ENCODE measurements at places on chromosomes 2 and 18.

- H3K36me3 ChIP-seq = no peaks in the 10 kb centered on the region
- H3K4me1 ChIP-seq = no peaks in the 10 kb centered on the region
- no peak overlapping the region for H3K4me3 ChIP-seq
- no peak for DNase-seq
These were observed 270.8 kb upstream of the NT5C1B start for GRCh38 chr2:18860179-18860578.

- no peaks in the 10 kb centered on the region for H3K4me1 ChIP-seq
- H3K27me3 ChIP-seq = no peaks in the 10 kb centered on the region
- H3K36me3 ChIP-seq = no peaks in the 10 kb centered on the region
- H3K27ac ChIP-seq = no peak overlapping the region
- DNase-seq = no peak
- H3K4me3 ChIP-seq = no peak overlapping the region
These were observed 282.7 kb upstream of the CDH2 start for GRCh38 chr18:28459587-28459986.

DNA sequence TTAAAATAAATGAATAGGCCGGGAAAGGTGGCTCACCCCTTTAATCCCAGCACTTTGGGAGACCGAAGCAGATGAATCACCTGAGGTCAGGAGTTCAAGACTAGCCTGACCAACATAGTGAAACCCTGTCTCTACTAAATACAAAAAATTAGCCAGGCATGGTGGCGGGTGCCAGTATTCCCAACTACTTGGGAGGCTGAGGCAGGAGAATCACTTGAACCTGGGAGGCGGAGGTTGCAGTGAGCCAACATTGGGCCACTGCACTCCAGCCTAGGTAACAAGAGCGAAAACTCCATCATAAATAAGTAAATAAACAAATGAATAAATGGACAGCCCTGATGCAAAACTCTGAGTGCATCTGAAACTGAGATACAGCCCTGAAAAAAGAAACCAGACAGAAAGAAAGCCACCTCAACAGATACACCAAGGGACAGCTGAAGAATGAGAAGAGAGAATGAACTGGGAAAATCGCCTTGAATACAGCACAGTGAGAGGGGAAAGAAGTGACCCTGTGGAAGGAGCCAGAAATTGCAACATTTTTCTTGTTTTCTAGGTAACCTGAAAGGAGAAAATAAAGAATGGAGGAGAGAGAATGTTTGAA is 64.4 kb downstream of the TRABD2A start:
- H3K4me3 ChIP-seq = no peak overlapping the region
- no peak for DNase-seq
- no peaks in the 10 kb centered on the region for H3K36me3 ChIP-seq
- H3K27ac ChIP-seq = no peak overlapping the region

DNA sequence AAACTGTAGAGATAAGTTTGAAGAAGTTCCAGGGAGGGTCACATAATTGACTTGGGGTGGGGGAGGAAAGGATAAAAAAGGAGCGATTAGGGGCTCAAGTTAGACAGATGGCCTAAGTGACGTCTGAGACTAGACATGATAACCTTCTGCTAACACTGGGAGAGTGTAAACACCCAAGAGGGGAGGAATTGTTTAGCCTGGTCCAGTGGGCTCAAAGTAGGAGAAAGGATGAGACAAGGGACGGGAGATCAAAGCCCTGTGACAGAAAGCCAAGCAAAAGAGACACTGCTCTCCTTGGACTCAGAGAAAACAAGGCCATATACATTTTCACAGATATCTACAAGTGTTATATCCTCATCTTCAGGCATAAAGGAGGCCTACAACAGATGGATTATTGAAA is 45.5 kb upstream of the IHH start:
- no peaks in the 10 kb centered on the region for H3K27me3 ChIP-seq
- H3K27ac ChIP-seq = no peak overlapping the region
- DNase-seq = no peak
- no peak overlapping the region for H3K4me3 ChIP-seq
- no peaks in the 10 kb centered on the region for H3K36me3 ChIP-seq

DNA sequence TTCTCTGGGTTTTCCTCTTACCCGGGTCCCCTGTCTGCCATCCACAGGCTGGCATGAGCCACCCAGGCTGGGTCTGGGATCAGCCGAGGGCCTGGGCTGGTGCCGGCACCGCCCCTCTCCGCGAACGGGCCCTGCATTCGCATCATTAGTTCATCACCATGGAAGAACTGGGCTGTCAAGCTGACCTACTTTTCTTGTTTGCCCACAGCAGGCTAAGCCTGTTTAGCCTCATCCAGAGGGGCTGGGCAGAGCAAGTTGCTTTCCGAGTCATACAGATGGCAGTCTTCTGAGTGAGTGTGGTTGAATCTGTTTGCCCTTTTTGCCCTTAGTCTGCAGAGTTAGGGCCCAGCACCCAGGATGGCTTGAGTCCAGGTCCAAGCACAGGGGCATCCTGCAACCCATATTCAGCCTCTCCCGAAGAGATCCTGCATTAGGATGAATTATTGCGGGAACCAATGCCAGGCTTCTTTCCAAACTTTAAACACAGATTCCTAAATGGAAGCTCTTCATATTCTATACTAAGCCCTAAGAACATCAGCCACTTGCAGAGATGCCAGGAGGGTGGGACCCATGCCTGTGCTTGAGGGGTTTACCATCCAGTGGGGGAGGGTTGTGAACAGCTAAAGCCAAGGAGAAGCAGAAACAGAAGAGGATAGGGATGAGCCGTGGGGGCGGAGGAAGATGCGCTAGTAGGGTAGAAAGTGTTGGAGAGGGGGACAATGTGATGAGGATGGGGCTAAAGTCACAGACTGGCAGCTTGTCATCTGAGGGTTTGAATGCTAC is 68.0 kb downstream of the NPAS2 start:
- H3K27me3 ChIP-seq = no peaks in the 10 kb centered on the region
- H3K27ac ChIP-seq = peak overlapping the region; percentile 49
- H3K4me3 ChIP-seq = no peak overlapping the region
- H3K4me1 ChIP-seq = peaks cover 25% of the 10 kb centered on the region
- DNase-seq = peak; percentile 71

DNA sequence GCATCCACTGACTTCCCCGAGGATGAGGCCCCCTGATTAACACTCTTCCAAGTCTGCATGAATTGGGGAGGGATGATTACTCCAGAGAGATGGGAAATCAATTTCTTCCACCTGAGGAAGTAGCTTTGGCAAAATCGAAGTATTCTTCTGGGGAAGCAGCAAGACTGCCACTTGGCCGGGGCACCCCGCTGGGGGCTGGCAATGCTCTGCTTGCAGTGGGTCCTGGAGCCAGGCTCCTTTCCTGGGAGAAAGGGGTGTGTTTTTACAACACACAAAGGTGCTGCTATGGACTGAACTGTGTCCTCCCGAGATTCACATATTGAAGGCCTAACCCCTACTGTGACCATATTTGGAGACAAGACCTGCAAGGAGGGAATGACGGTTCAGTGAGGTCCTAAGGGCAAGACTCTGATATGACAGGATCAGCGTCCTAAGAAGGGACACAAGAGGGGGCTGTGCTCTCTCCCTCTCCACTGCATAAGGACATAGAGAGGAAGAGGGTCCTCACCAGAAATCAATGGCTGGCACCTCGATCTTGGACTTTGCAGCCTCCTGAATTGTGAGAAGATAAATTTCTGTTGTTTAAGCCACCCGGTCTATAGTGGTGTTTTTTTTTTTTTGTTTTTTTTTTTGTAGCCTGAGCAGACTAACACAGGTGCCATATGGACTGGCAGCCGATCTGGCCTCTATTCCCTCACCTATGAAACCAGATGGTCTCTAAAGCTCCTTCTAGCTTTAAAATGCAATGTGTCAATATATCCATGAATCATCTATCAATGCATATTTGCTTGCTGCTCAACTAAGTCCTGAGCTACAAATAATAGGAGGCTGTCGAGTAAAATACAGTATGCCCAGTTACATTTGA is 3.6 kb upstream of the SMARCAL1 start:
- no peak overlapping the region for H3K27ac ChIP-seq
- H3K4me1 ChIP-seq = peaks cover 6% of the 10 kb centered on the region
- H3K4me3 ChIP-seq = no peak overlapping the region
- H3K27me3 ChIP-seq = no peaks in the 10 kb centered on the region

- H3K27ac ChIP-seq = no peak overlapping the region
- no peaks in the 10 kb centered on the region for H3K4me1 ChIP-seq
- DNase-seq = no peak
- H3K4me3 ChIP-seq = no peak overlapping the region
- no peaks in the 10 kb centered on the region for H3K27me3 ChIP-seq
These were observed 266.0 kb downstream of the SH3BP4 start for GRCh38 chr2:235217846-235218245.

- DNase-seq = no peak
- no peaks in the 10 kb centered on the region for H3K27me3 ChIP-seq
- peaks cover 22% of the 10 kb centered on the region for H3K4me1 ChIP-seq
- H3K4me3 ChIP-seq = no peak overlapping the region
- H3K36me3 ChIP-seq = peaks cover 4% of the 10 kb centered on the region
These were observed 122.4 kb downstream of the PRKCE start for GRCh38 chr2:45773909-45774308.

- H3K27me3 ChIP-seq = no peaks in the 10 kb centered on the region
- DNase-seq = no peak
- peaks cover 3% of the 10 kb centered on the region for H3K36me3 ChIP-seq
- H3K27ac ChIP-seq = no peak overlapping the region
- no peaks in the 10 kb centered on the region for H3K4me1 ChIP-seq
- no peak overlapping the region for H3K4me3 ChIP-seq
These were observed 38.6 kb downstream of the SLC25A12 start for GRCh38 chr2:171855401-171855800.

GRCh38 chr2:39717067-39717466 is 51.4 kb downstream of the TMEM178A start:
- H3K27ac ChIP-seq = no peak overlapping the region
- peaks cover 9% of the 10 kb centered on the region for H3K4me1 ChIP-seq
- no peak for DNase-seq
- H3K36me3 ChIP-seq = no peaks in the 10 kb centered on the region

GRCh38 chr2:172087780-172088244 is 2.5 kb downstream of the DLX1 start:
- no peak overlapping the region for H3K4me3 ChIP-seq
- H3K27me3 ChIP-seq = peaks cover 98% of the 10 kb centered on the region
- no peaks in the 10 kb centered on the region for H3K36me3 ChIP-seq

- H3K36me3 ChIP-seq = no peaks in the 10 kb centered on the region
- no peaks in the 10 kb centered on the region for H3K4me1 ChIP-seq
- H3K4me3 ChIP-seq = no peak overlapping the region
- H3K27ac ChIP-seq = no peak overlapping the region
- no peaks in the 10 kb centered on the region for H3K27me3 ChIP-seq
These were observed 353.8 kb downstream of the RND3 start for GRCh38 chr2:150133623-150134022.

DNA sequence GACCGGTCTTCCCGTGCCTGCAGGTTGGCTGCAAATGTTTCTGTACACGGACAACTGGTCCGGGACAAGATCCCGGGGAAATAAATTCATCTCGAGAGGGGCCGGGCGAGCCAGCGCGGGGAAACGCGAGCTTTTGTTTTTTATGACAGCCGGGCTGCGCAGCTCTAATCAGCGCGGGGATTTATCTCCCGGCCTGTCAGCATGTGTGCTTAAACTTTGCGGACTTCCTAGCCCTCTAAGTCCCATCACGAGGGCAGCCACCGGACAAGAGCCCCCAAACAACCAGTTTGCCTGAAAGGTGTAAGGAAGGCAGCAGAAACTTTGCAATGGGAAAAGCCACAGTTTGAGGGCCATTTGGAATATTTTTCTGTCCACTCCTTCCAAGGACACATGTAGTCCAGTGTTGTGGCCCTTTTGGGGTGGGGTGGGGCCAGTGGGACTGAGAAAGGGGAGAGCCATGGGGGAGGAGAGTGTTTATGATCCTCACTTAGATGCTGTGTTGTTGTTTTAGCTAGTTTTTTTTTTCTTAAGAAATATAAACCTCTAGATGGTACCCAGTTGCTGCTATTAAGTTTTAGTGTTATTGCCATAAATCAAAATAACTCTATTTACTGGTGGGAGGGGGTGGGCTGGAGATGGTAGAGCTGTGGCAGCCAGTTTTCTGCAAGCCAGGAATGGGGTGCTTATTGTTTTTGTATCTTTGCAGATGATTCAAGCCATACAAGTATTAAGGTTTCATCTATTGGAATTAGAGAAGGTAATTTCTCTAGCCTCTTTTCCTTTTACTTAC is 6.0 kb downstream of the MEIS1 start:
- H3K4me3 ChIP-seq = peak overlapping the region; percentile 94
- H3K27ac ChIP-seq = peak overlapping the region; percentile 78
- H3K4me1 ChIP-seq = peaks cover 43% of the 10 kb centered on the region
- peaks cover 29% of the 10 kb centered on the region for H3K27me3 ChIP-seq

DNA sequence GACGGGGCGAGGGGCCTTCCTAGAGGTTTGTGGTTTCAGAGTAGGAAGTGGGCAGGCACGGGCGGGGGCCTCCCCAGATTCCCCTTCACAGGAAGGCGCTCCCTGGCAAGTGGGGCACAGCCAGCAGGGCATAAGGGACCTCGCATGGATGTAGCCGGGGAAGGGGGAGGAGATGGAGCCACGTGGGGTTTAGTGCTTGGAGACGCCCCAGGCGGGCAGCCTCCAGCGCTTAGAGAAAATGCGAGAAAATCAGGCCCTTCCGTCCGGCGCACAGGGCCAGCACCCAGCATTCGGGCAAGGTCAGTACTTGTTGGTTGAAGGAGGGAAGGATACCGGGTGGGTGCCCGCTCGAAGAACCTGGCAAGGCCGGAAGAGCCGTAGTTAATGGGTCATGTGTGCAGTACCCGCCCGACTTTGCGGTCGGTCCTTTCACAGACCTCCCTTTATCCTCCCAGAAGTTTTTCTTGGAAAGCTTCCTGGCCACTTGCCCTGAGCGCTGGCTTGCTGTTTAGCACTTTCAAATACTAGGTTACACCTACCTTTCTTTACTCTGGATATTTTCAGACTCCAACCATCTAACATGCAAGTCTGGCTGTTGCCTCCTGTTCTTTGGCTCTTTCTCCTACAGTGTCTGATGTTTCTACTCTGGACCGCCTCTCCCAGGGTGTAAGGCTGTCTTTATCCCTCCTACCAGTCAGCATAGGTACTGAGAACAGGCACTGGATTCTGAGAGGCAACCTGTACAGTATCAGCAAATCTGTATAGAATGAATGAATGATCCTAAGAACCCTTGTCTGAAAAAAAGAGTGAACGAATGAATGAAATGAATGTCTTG is 78.1 kb downstream of the CIB4 start:
- peaks cover 47% of the 10 kb centered on the region for H3K4me1 ChIP-seq
- DNase-seq = peak; percentile 75
- peaks cover 28% of the 10 kb centered on the region for H3K27me3 ChIP-seq
- H3K27ac ChIP-seq = peak overlapping the region; percentile 29
- H3K36me3 ChIP-seq = no peaks in the 10 kb centered on the region

DNA sequence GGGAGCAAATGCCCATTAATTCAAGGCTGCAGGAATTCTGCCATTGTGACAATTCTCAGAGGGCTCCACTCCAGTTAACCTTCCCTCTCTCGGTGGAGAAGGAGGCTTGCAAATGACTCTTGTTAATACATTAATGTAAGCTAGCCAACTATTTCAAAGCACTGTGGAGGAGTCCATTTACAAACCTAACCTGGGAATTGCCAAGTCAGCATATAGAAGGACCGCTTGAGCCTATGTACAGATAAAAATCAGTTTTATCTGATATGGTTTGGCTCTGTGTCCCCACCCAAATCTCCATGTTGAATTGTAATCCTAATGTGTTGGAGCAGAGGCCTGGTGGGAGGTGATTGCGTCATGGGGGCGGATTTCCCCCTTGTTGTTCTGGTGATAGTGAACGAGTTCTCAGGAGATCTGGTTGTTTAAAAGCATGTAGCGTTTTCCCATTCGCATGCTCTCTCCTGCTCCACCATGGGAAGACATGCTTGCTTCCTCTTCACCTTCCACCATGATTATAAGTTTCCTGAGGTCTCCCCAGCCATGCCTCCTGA is 366.7 kb downstream of the LRATD1 start:
- H3K4me3 ChIP-seq = no peak overlapping the region
- DNase-seq = no peak
- no peaks in the 10 kb centered on the region for H3K27me3 ChIP-seq
- H3K36me3 ChIP-seq = no peaks in the 10 kb centered on the region
- no peak overlapping the region for H3K27ac ChIP-seq

GRCh38 chr2:224638301-224638823 is 53.2 kb upstream of the CUL3 start:
- H3K27ac ChIP-seq = no peak overlapping the region
- H3K4me1 ChIP-seq = no peaks in the 10 kb centered on the region
- no peak for DNase-seq

Data from spinal cord (tissue), 10 donors.